ENCODE measurements at places on chromosomes 11 and 22.

- no peak for DNase-seq
Observed at GRCh38 chr11:104925850-104926249, 27.6 kb upstream of the CASP12 start.

DNA sequence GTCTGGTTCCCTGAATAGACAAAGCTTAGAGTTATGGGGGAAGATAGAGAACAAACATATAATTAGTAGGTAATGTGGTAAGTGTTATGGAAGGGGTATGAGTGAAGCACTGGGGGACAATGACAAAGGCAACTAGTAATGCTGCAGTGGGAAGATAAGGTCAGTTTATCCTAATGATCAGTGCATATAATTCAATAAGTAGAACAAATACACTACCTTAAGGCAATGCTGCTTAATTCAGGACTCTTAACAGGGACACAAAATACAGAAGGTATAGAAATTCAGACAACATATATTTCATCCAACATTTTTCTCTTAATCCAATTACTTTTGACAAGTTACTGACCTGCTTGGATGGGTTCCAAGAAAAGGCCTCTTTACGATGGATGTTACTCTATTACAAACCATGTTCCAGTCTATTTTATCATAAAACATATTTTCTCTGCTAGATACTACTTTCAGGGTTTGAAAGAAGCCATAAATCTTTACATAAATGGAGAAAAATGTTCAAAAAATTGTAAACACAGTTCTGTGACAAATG lies 1186.2 kb downstream of the LRRC4C start:
- DNase-seq: no peak

- no peak for DNase-seq
Observed at GRCh38 chr22:35728639-35729308, 11.1 kb downstream of the APOL5 start.

GRCh38 chr11:59259867-59260475 lies 47.2 kb upstream of the MPEG1 start:
- no peak for DNase-seq

DNA sequence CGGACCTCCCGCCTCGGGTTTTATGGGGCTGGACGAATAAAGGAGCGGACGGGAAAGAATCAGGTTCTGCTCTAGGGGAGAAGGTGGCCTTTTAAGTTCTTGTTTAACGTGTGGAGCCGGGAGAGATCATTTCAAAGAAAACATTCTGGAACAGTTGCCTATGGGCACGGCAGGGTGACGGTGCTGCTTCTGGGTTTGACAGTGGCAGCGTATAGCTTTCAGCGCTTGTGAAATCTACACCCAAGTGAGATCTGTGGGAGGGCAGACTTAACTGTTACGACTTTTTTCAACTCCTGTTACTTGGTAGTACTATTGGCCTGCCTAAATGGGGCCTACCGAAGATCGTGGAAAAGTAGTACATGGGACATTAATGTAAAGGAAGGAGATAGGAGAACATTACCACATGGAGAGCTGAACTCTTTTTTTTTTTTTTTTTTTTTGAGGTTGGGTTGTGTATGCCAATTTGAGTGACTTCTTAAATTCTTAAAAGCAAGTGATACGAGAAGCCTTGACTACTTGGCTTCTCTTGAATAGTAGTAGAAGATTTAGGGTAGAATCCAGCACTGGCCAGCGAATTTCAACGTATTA lies 743 bp downstream of the USP47 start:
- peak; percentile 52 for DNase-seq

DNA sequence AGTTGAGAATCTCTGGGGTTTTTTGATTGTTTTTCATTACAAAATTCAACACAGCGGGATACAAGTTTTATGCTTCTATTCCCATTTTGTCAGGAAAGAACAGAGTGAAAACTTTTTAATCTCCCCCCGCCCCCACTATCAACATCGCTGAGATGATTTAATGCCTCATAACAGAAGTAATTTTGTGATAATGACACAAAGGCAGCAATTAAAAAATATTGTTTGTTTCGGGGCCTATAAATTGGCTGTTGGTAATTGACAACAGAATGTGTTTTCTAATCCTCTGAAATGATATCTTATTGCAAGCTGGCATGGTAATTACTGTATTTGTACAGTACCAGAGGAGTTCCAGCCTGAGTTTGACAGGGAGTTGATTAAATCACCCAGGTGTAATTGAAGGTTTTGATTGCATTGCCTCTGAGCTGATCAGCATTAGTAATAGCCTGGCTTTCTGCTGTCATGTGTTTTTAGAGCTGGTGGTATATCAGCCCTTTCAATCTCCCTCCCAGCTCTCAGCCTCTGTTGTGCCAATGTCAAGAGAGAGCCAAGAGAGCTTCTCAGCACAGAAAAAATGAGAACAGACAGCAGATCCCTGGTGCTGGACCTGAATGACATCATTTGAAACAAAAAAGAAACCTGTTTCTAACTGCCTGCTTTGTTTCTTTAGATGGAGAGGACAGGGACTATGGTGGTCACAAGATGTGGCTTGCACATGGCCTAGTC lies 265.1 kb downstream of the FAM76B start:
- no peak for DNase-seq
